ENCODE measurements at places on chromosomes 3 and 15.
A peak's percentile ranks its signal among the peaks of the same experiment; 100 is the strongest.

GRCh38 chr3:171676601-171677175 lies 133.6 kb downstream of the PLD1 start:
- DNase-seq, result no peak

- peak; percentile 39 for DNase-seq
Measured at GRCh38 chr3:77514766-77515165, 474.9 kb downstream of the ROBO2 start.

DNA sequence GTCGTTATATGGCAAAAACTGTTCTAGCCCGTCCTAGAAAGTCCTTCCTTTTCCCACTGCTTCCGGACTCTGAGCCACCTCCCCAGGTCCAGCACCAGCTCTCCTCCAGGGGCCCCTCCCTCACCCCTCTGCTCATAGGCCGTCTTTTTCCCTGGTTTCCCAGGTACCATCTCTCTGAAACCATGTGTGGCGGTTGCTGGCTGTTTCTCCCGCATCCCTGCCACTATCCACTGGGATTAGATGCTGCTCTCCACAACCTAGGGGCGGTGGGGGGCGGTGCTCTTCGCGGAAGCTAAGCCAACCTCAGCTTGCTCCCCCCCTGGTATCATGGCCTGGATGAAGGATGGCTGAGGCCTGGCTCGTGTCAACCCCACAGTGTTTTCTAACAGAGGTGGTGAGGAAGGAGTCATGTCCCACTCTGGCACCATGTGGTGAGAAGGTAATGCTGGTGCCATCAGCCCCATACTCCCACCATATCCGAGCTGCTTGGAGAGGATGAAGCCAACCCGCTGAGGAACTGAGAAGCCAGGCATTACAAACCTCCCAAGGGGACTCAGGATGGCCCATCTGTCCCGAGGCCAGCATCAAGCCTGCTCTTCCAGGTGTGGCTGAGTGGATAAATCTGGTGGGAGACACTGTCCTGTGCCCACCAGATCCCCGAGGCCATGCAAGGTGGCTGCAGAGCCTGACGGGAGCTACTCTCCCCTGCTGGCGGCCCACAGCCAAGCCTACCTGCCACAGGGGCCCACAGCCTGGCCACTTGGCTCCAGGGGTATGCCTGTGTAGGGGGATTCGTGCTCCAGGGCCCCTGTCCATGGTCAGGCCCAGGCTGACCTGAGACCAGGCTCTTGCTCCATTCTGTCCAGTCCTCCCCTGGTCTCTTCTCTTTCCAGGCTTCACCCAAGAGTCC lies 27.9 kb upstream of the SLC41A3 start:
- DNase-seq, result no peak

GRCh38 chr3:32686713-32687112 lies 1.7 kb downstream of the CNOT10 start:
- DNase-seq, result no peak

DNA sequence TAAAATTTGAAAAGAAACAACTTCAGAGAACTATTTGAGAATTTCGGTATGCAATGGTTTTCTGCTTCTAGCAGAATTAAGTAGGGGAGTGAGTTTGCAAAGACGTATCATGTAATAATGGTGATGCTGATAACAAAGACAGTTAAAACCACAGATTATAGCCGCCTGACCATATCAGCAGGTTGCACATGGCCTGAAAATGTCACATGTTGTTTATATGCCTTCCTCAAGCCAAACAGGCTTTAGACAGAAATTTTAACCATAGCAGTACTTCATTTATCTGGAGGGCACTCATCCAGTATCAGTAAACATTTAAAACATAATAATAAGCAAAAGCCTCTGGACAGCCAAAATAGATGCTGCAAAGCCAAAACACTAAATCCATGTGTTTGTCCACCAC lies 131.7 kb downstream of the RYR3 start:
- DNase-seq, result no peak

- no peak for DNase-seq
Measured at GRCh38 chr3:177150218-177150916, 46.9 kb downstream of the TBL1XR1 start.

GRCh38 chr15:34241376-34242330 lies 16.8 kb downstream of the EMC4 start:
- peak; percentile 4 for DNase-seq

DNA sequence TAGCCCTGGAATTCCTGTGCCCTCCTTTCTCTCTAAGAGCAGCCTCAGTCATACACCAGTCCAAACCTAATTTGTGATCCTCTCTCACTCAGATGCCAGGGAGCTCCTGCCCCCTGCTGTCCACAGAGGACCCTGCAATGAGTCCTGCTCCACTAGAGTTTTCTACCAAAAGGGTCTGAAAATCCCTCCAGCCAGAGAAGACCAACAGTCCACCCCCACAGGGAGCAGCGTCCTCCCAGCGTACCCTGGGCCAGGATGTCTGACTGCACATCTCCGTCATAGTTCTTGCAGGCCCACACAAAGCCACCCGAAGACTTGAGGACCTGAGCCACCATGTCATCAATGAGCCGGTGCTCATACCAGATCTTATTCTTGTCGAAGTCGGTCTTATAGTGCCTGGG lies 15.4 kb downstream of the IDH2 start:
- DNase-seq, result peak; percentile 32

DNA sequence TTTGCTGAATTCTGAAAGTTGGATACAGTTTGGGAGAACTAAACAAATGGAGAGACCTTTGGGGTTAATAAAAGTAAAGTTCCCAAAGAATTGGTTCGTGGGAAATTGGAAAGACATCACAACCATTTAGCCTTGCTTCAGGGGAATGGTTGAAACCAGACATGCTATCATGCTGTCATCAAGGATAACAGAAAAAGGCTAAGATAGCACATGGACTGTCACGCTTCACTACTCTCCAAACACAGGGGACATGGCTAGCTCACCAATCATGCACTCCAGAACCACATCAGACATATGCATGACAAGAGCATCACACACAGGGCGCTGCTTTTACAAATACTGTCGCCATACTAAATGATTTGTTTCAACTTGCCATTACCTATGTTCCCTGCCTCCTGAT lies 671.7 kb upstream of the ROBO1 start:
- DNase-seq, result no peak

DNA sequence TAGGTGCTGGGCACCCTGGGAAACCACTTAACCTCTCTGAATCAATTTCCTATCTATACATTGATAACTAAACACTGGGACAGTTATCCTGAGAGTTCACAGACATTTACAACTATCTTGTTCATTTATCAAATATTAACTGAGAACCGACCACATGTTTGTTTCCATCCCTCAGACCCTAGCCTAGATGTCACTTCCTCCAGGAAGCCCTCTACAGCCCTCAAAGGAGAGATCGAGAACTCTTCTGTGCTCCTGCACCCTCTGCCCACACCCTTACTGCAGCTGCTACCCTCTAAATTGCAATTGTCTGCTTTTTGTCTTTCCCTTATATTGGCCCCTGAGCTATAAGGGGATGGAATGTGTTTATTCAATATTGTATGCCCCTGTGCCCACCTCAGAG lies 46.1 kb downstream of the SRGAP3 start:
- no peak for DNase-seq

- peak; percentile 65 for DNase-seq
Measured at GRCh38 chr15:74950078-74950908, 6.3 kb downstream of the RPP25 start.

DNA sequence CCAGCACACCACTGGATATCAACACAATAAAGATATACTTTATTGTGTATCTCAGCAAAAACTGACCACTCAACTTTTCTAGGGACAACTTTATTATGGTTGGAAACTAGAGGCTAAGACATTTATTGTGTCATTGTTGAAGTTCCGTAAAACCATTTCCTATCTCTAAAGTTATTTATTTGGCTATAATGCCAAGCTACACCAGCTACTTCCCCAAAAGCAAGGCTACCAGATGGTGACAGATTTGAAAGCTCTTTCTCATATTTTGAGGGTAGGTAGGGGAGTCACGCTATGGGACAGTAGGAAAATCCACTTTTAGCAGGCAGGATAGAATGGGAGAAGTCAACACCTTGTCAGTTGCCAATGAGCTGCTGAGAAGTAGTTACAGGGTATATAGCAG lies 834.6 kb upstream of the CFAP20DC start:
- DNase-seq, result no peak

DNA sequence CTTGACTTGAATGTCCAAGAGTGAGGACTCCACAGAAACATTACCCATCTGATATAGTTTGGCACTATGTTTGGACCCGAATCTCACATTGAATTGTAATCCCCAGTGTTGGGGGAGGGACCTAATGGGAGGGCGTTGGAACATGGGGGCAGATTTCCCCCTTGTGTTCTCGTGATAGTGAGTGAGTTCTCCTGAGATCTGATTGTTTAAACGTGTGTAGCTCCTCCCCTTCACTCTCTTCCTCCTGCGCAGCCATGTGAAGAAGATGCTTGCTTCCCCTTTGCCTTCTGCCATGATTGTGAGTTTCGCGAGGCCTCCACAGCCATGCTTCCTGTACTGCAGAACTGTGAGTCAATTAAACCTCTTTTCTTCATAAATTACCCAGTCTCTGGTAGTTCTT lies 273.9 kb upstream of the TBC1D5 start:
- no peak for DNase-seq

- no peak for DNase-seq
Measured at GRCh38 chr3:58537412-58538301, 667 bp upstream of the ACOX2 start.

- no peak for DNase-seq
Measured at GRCh38 chr3:140724856-140725812, 47.3 kb downstream of the TRIM42 start.

DNA sequence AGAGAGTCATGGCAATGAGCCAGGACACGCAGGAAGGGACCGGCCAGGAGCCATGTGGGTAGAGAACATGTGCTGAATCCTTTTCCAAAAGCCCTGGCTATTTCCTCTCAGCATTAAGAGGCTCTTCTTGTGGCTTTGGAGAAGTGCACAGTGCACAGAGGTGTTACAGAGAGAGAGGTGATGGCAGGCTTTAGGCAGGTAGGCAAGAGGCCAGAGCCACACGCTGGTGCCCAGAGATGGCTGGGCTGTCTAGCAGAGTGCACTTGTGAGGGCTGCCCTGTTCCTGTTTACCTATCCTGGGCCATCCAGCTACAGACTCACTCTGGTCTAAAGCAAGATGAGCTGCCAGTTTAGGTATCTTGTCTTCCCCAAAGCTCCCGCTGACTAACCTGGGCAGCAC lies 402.6 kb downstream of the OCA2 start:
- no peak for DNase-seq

DNA sequence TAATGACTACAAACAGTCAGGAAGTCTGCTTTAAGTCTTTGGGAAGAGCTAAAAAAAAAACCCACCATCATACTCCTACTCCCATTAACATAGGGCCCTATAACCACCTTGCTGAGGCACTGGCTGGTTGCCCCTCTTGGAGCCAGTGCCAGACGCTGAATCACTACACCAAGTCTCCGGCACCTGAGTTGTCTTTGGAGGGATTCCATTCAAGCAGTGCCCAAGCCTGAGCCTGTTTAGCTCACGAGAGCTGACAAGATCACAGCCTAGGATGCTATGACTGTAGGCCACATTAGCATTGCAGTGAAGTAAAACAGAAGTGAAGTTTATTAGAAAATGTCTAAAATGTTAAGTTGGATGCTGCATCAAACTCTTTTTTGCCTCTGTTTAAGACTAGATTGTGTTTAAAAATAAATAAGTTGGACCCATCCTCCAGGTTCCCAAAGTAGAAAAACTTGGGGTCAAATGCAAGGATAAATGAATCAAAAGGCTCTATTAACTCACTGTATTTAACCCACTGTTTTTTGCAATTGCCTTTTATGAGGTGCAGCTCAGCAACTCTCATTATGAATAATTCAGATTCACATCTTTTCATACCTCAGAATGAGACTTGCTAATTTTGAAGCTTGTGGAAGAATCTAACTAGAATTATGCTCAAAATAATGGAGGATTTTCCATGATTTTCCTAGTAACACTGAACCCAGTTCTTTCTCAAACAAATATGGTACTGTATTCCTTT lies 461.9 kb downstream of the FOXP1 start:
- DNase-seq, result no peak
